Upper lobe of left lung (tissue), 6 donors: ENCODE measurements at places on chromosomes 3 and 15.

DNA sequence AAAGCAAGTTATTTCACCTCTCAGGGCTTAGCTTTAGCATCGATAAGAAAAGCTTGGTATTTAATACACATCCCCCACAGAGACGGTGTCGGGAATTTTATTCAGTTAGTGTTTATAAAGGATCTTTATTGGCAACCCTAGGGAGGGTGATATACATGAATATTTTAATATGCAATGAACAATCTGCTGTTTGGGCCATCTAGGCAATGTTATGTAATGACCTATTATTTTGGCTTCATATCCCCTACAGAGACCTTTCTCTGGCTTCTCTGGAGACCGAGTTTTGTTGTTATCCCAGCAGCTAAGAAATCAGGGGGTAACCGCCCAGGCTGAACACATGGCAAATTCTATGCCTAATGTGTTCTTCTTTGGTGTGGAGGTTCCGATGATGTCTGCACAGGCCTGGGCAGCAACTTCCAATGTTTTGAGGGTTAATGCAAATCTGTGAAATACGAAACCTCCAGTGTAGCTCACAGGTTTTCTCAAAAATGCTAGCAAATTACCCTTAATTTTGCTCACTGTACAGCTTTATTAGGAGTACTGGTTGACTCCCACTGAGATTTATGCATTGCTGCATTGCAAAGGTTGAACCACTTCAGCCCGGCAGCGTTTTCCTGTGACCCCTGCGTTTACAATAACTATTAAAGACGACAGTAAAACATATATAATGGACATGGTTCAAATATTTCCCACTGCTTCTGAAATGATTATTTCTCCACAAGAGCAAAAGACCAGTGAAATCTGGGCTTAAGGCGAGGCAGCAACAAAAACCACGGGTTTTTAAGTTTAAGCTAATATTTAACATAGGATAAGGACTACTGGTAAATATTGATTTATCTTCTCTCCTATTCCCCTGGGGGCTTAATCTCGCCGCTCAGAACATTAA lies 298.3 kb upstream of the NR2E3 start:
- no peak for DNase-seq

GRCh38 chr3:171984883-171985282 lies 54.5 kb upstream of the FNDC3B start:
- peak; percentile 64 for DNase-seq

GRCh38 chr3:157201648-157202278 lies 41.8 kb upstream of the CCNL1 start:
- no peak for DNase-seq

GRCh38 chr3:133747907-133748639 lies 1.9 kb downstream of the TF start:
- DNase-seq, result no peak

DNA sequence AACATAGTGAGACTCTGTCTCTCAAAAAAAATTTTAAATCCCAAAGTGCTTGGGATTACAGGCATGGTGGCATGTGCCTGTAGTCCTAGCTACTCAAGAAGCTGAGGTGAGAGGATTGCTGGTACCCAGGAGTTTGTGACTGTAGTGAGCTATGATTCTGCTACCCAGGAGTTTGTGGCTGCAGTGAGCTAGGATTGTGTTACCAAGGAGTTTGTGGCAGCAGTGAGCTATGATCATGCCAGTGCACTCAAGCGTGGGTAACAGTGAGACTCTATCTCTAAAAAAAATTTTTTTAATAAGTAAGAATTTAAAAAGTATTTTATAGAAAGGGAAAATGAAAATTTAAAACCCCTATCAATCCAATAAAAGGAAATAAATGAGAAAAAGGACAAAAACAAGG lies 69.5 kb downstream of the FAIM start:
- DNase-seq, result no peak

DNA sequence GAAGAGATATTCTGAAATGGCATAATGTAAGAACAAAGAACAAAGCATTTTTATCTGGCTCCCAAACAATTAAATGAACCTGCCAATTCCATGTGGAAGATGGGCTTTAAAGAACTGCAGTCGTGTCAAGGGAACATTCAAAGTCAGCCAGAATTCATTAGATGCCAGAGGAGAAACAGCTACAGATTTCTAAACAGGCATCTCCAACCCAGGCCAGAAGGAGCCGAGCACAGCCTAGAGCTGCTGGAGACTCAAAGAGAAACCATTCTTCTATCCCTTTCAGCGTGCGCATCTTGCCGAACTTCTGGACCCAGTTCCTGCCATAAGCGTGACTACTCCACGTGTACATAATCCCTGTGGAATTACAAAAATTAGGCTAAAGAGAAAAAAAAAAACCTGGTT lies 60.4 kb downstream of the MB21D2 start:
- no peak for DNase-seq

DNA sequence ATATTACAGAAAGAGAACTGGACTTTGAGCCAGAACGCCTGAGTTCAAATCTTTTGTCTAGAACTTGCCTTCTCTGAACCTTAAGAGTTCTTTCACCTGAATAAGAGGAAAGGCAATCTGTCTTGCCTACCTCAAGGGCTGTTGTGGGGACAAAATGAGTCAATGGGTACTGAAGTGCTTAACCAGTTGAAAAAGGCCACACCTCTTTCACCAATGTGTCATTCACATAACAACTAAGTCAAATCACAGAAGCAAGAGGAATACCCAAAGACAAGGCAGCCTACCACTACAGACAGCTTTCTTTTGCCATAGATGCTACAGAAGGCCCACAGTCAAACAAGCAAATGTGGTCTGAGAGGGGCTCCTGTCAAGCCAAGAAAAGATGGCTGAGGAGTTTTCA lies 39.7 kb downstream of the NBEAL2 start:
- peak; percentile 54 for DNase-seq

GRCh38 chr3:55247666-55248065 lies 239.4 kb downstream of the WNT5A start:
- no peak for DNase-seq
